ENCODE measurements at places on chromosomes 7 and 10. TPM values are rescaled to one million over a fixed set of nuclear protein-coding genes. Genes with fewer than 3 reads are reported as not detected.

DNA sequence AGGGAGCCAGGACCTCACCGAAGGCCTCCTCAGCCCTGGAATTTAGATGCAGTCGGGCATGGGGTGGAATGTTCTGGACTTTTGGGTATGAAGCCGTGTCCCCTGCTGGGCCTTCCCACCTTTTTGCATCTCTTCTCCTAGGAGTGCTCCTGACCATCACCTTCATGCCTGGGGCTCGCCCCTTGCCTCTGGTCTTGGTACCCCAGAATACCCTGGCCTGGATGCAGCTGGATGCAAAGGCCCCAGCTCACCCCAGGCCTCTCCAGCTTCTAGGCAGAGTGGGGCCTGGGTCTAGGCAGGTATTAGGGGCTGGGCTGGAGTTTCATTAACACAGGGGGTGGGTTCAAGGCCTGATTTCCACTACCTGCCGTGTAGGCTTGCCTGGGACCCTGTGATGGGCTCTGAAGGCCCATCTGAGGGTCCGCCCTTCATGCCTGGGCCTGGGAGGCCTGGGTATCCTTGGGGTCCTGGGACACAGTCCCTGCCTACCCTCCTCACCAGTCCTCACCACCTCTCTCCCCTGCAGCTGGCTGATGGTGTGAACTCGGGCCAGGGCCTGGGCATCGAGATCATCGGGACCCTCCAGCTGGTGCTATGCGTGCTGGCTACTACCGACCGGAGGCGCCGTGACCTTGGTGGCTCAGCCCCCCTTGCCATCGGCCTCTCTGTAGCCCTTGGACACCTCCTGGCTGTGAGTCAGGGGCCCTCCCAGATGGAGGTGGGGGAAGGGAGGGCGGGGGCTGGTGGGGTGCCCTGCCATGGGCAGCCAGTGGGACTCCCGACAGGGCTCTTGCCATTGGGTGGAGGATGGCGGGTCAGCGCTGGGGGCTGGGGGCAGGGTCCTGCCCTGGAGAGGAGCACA lies 10.1 kb downstream of the AQP1 start:
- H3K4me1 ChIP-seq = 0 out of 2 replicates have a peak, but pooled peaks cover 2% of the 10 kb centered on the region
- no peak overlapping the region for H3K27ac ChIP-seq
- H3K4me3 ChIP-seq = no peak overlapping the region
- no peaks in the 10 kb centered on the region for H3K27me3 ChIP-seq

DNA sequence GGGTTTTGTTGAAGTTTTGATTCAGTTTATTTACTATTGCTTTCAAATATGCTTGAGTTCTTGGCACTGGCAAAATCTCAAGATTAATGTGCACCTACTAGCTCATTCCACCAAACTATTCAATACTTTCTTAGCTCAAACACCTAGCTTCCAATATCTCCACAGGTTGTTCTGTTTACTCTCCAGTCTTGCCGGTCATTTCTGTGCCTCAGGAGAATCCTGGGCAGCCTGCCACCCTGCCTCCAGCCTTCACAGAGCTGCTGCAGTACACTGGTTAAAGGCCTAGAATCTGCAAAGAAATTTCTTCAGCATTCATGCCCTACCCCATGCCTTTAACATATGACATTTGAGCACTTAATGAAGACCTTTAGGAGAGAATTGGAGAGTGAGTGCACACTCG lies 4.0 kb upstream of the TMEM106B start:
- peaks cover 11% of the 10 kb centered on the region for H3K4me1 ChIP-seq
- DNase-seq = no peak
- H3K4me3 ChIP-seq = no peak overlapping the region
- H3K27me3 ChIP-seq = peaks cover 17% of the 10 kb centered on the region

- H3K27me3 ChIP-seq = peaks cover 77% of the 10 kb centered on the region
- no peaks in the 10 kb centered on the region for H3K36me3 ChIP-seq
- H3K27ac ChIP-seq = no peak overlapping the region
- peak overlapping the region; percentile 73 for H3K4me3 ChIP-seq
These were observed 653 bp upstream of the ADRB1 start for GRCh38 chr10:114042895-114043531.

Gene TRUB1
- total RNA-seq = 22.3 TPM
